Stimulated activated naive B cell treated with anti-CD40 and anti-IgM and Interleukin-4, amounts not matched to agents 10 μg/mL and 1 μg/mL and 100 μg/mL, for 72 hours (primary cell): ENCODE measurements at places on chromosomes 12 and 14.

DNA sequence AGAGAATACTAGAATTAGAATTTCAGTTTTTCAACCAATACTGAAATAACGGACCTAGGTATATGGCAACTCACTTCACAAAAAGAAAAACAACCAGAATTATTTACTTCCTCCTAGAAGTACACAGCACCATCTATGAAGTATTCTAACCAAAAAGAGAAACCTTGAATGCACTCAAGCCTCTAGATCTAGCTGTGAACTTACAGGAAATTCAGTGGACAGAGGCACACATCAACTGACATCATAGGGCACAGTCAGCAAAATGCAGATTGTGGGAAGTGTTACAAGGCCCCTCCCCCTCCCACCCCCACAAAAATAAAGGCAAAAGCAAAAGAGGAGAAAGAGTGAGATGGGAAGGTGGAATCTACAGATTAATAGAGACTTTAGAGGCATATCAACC, 102.4 kb downstream of the TMTC1 start:
- no peak for DNase-seq

- no peak for DNase-seq
These were observed 123.2 kb upstream of the SLC38A4 start for GRCh38 chr12:46948936-46949545.

- no peak for DNase-seq
These were observed 208.2 kb upstream of the FOXN3 start for GRCh38 chr14:89625244-89625713.

DNA sequence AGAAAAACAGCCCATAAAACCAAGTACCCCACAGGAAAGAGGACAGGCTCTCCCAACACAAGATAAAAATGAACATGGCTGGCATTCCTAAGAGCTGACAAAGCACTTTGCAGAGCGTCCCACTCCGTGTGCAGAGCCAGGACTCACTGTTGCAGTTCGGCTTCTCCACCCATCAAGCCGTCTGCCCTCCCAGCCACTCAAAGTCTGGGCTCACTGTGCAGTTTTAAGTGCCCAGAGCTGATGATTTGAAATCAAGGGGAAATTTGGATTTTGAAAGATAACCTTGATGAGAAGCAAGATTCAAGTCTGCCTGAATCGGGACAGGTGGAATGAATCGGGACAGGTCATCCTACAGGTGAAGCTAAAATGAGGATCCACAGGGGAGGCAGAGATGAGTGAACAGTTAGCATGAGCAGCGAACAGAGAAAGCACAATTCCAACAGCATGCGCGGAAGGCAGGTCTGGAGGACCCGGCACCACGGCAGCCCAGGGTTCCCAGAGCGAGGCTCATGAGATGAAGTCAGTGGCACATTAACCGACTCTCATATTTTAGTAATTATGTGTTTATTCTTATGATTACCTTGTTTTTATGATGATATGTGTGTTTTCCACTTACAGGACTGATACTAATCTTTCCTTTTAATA, 39.8 kb upstream of the GPR68 start:
- DNase-seq: no peak
